ENCODE measurements at places on chromosomes 1 and 21.
A peak's percentile ranks its signal among the peaks of the same experiment; 100 is the strongest.

GRCh38 chr1:206693592-206693991 lies 8.9 kb downstream of the MAPKAPK2 start:
- DNase-seq = no peak
- no peak overlapping the region for H3K4me3 ChIP-seq
- H3K36me3 ChIP-seq = peaks cover 3% of the 10 kb centered on the region
- H3K27ac ChIP-seq = no peak overlapping the region

GRCh38 chr1:53507116-53507820 lies 48.1 kb downstream of the DMRTB1 start:
- peaks cover 2% of the 10 kb centered on the region for H3K27me3 ChIP-seq
- no peaks in the 10 kb centered on the region for H3K36me3 ChIP-seq
- no peak overlapping the region for H3K27ac ChIP-seq
- no peak for DNase-seq
- H3K4me1 ChIP-seq = peaks cover 14% of the 10 kb centered on the region
- no peak overlapping the region for H3K4me3 ChIP-seq

- H3K27me3 ChIP-seq = peaks cover 21% of the 10 kb centered on the region
- H3K4me3 ChIP-seq = peak overlapping the region; percentile 91
- peak; percentile 7 for DNase-seq
- H3K36me3 ChIP-seq = peaks cover 3% of the 10 kb centered on the region
- peaks cover 18% of the 10 kb centered on the region for H3K4me1 ChIP-seq
Observed at GRCh38 chr1:50959303-50959912, 659 bp downstream of the FAF1 start.

GRCh38 chr1:40658751-40659648 lies 6.5 kb downstream of the RIMS3 start:
- H3K36me3 ChIP-seq = no peaks in the 10 kb centered on the region
- no peak for DNase-seq
- peaks cover 42% of the 10 kb centered on the region for H3K4me1 ChIP-seq
- no peak overlapping the region for H3K4me3 ChIP-seq
- no peaks in the 10 kb centered on the region for H3K27me3 ChIP-seq
- H3K27ac ChIP-seq = no peak overlapping the region

DNA sequence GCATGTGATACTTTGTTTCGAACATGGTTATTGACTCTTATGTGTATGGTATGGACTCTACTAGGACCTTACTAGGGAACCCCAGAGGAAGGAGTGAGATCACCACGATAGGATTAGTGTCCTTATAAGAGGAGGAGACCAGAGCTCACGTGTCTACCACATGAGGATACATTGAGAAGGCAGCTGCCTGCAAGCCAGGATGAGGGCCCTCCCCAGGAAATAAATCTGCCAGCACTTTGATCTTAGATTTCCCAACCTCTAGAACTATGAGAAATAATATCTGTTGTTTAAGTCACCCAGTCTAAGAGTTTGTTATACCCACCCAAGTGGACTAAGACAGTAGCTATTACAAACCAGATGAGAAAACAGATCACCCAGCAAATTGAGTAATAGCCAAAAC lies 559.3 kb upstream of the USP24 start:
- H3K36me3 ChIP-seq = peaks cover 15% of the 10 kb centered on the region
- H3K4me1 ChIP-seq = peaks cover 20% of the 10 kb centered on the region
- H3K27ac ChIP-seq = no peak overlapping the region
- DNase-seq = no peak

DNA sequence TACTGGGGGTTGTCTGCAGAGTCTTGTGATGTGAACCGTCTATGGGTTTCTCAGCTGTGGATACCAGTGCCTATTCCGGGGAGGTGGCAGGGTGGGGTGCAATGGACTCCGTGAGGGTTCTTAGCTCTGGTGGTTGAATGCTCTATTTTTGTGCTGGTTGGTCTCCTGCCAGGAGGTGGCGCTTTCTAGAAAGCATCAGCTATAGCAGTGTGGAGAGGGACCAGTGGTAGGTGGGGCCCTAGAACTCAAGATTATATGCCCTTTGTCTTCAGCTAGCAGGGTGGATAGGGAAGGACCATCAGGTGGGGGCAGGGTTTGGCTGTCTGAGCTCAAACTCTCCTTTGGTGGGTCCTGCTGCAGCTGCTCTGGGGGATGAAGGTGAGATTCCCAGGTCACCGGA lies 127.3 kb upstream of the PLD5 start:
- peaks cover 2% of the 10 kb centered on the region for H3K27me3 ChIP-seq
- H3K36me3 ChIP-seq = peaks cover 3% of the 10 kb centered on the region
- no peak overlapping the region for H3K4me3 ChIP-seq
- H3K27ac ChIP-seq = no peak overlapping the region
- H3K4me1 ChIP-seq = peaks cover 12% of the 10 kb centered on the region

- no peak overlapping the region for H3K27ac ChIP-seq
- no peaks in the 10 kb centered on the region for H3K36me3 ChIP-seq
- H3K4me1 ChIP-seq = no peaks in the 10 kb centered on the region
- H3K4me3 ChIP-seq = no peak overlapping the region
Observed at GRCh38 chr1:99469550-99469971, 176.4 kb upstream of the PALMD start.

GRCh38 chr1:192303029-192303428 lies 13.8 kb upstream of the RGS21 start:
- H3K36me3 ChIP-seq = no peaks in the 10 kb centered on the region
- no peaks in the 10 kb centered on the region for H3K4me1 ChIP-seq
- H3K27ac ChIP-seq = no peak overlapping the region

GRCh38 chr1:202105571-202106339 lies 17.0 kb upstream of the GPR37L1 start:
- H3K27me3 ChIP-seq = no peaks in the 10 kb centered on the region
- H3K4me3 ChIP-seq = no peak overlapping the region
- no peaks in the 10 kb centered on the region for H3K36me3 ChIP-seq
- peak overlapping the region; percentile 78 for H3K27ac ChIP-seq
- peak; percentile 33 for DNase-seq

DNA sequence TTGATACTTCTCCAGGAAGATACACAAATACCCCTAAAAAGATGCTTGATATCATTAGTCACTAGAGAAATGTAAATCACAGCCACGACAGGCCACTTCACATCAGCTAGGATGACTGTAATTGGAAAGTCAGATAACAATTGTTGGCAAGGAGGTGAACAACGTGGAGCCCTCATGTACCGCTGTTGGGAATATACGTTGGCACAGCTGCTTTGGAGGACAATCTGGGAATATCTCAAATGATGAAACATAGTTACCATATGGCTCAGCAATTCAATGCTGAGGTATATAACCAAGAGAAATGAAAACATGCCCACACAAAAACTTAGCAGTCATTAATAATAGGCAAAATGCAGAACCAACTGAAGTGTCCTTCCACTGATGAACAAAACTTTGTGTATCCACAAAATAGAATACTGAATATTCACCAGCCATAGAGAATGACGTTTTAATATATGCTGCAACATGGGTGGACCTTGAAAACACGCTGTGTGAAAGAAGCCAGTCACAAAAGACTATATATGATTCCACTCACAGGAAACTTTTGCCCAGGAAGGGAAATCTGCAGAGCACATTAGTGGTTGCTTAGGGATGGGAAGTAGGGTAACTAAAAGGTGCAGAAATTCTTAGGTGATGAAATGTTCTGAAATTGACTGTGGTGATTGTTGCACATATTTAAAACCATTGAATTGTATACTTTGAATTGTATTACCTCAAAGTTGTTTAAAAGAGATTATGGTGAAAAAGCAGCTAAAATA lies 95.4 kb downstream of the AHCTF1 start:
- H3K27me3 ChIP-seq = no peaks in the 10 kb centered on the region
- no peak for DNase-seq
- H3K27ac ChIP-seq = no peak overlapping the region
- peaks cover 3% of the 10 kb centered on the region for H3K4me1 ChIP-seq

GRCh38 chr1:10671090-10671489 lies 125.4 kb downstream of the CASZ1 start:
- peaks cover 2% of the 10 kb centered on the region for H3K27me3 ChIP-seq
- no peak overlapping the region for H3K27ac ChIP-seq
- no peak for DNase-seq
- no peaks in the 10 kb centered on the region for H3K36me3 ChIP-seq
- H3K4me1 ChIP-seq = peaks cover 21% of the 10 kb centered on the region

DNA sequence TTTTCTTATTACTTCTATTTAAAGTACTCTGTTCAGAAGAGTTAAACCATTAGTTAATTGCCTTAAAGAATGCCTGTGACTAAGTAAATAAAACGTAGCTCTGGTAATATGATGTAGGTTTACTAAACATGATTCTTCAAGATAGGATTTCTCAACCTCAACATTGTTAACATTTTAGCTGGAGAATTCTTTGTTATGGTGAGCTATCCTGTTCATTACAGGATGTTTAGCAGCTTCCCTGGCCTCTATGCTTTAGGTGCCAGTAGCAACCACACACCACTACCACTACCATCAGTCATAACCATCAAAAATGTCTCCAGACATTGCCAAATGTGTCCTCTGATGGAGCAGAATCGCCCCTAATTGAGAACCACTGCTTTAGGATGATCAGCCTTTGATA lies 10.7 kb downstream of the RPF1 start:
- H3K4me1 ChIP-seq = no peaks in the 10 kb centered on the region
- no peaks in the 10 kb centered on the region for H3K27me3 ChIP-seq
- no peak overlapping the region for H3K4me3 ChIP-seq
- peaks cover 16% of the 10 kb centered on the region for H3K36me3 ChIP-seq

- H3K27me3 ChIP-seq = no peaks in the 10 kb centered on the region
- H3K36me3 ChIP-seq = no peaks in the 10 kb centered on the region
- peaks cover 20% of the 10 kb centered on the region for H3K4me1 ChIP-seq
- DNase-seq = no peak
Observed at GRCh38 chr1:59292562-59292961, 4.3 kb upstream of the FGGY start.

DNA sequence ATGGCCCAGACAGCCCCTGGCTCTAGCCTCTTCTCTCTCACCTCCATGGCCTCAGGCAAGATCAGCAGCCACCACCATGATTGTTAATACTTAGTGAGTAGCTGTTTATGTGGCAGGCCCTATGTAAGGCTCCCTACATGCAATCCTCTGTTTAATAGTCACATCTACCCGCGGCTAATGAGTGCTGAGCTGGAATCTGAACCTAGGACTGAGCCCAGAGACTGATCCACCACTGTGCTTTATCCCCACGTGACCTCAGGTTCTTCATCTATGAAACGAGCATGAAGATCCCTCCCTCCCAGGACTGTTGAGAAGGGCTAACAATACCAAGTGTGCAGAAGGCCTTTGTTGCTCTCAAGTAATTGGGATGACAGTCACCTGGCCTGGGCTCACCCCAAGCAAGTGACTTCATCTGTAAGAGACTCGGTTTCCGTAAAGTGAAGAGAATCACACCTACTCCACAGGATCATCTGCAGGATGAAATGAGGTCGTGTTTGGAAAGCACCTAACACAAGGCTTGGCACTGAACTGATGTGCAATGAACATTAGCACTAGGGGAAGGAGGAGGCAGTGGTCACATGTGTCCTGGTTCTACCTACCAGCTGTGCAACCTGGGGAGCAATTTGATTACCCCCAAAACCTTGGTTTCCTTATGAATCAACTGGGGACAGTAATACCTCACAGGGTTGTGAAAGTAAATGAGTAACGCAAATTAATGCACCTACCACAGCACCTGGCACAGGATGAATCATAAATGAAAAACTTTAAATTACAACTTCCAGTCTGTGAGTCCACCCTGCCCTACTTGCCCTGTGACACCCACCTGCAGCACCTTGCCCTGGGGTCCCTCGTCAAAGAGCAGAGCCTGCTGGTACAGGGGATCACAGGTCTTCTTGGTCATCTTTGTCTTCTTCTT lies 37.2 kb downstream of the RIMS3 start:
- H3K27ac ChIP-seq = no peak overlapping the region
- H3K4me1 ChIP-seq = peaks cover 4% of the 10 kb centered on the region
- H3K36me3 ChIP-seq = no peaks in the 10 kb centered on the region
- DNase-seq = no peak
- no peaks in the 10 kb centered on the region for H3K27me3 ChIP-seq
- H3K4me3 ChIP-seq = no peak overlapping the region

GRCh38 chr1:33815061-33815460 lies 48.8 kb upstream of the HMGB4 start:
- no peak for DNase-seq
- no peaks in the 10 kb centered on the region for H3K4me1 ChIP-seq
- H3K36me3 ChIP-seq = no peaks in the 10 kb centered on the region
- H3K27ac ChIP-seq = no peak overlapping the region
- H3K27me3 ChIP-seq = peaks cover 22% of the 10 kb centered on the region

DNA sequence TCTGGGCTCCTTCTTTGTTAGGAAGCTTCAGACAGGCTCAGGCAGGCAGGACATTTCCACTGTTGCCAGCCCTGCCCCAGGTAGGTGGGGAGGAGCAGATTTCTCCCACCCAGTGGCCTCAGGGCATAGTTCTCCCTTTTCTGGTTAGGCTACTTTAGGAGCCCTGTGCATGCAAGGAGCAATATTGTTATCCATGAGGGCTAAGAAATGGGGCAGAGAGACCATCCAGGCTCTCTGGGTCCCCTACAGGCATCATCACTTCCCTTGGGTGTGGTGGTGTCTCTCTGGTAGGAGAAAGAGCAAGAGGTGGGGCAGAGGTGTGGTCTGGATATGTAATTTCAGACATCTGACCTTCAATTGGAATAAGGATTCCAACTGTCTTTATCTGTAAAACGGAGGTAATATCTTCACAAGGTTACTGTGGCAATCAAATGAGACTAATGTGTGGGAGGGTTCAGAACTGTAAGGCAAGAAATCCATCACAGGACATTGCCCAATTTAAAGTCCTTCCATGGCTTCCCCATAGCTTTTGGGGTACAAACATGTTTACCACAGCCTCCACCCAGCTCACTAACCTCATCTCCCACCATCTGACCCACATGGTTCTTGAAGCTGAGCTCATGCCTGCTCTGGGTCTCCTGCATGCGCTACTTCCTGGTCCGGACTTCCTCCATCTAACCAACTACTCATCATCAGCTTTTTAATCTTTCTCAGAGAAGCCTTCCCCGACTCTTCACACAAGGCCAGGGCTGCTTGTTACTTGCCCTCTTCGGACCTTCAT lies 26.1 kb downstream of the PCAT6 start:
- H3K27ac ChIP-seq = peak overlapping the region; percentile 63
- H3K36me3 ChIP-seq = no peaks in the 10 kb centered on the region
- peaks cover 39% of the 10 kb centered on the region for H3K4me1 ChIP-seq
- peak overlapping the region; percentile 47 for H3K4me3 ChIP-seq
- no peak for DNase-seq

DNA sequence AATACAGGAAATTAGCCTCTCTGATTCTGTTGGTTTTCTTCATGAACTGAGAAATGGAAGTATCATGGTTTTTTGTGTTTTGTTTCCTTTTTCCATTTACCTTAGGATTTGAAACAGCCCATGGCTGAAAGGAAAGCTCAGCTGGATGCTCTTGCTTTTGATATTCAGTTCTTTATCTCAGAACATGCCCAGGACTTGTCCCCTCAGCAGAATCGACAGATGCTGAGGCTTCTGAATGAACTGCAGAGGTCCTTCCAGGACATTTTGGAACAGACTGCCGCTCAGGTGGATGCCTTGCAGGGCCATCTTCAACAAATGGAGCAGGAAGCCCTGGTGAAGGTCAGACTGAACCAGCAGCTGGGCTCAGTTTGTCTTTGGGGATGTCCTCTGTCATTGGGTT lies 142.4 kb downstream of the MACF1 start:
- H3K36me3 ChIP-seq = peaks cover 23% of the 10 kb centered on the region
- no peak overlapping the region for H3K27ac ChIP-seq
- H3K27me3 ChIP-seq = no peaks in the 10 kb centered on the region
- H3K4me1 ChIP-seq = no peaks in the 10 kb centered on the region
- H3K4me3 ChIP-seq = no peak overlapping the region

GRCh38 chr1:227318853-227319607 lies 738 bp upstream of the CDC42BPA start:
- H3K4me1 ChIP-seq = peaks cover 53% of the 10 kb centered on the region
- no peaks in the 10 kb centered on the region for H3K36me3 ChIP-seq
- DNase-seq = peak; percentile 51
- no peaks in the 10 kb centered on the region for H3K27me3 ChIP-seq
- peak overlapping the region; percentile 95 for H3K27ac ChIP-seq
- peak overlapping the region; percentile 98 for H3K4me3 ChIP-seq

- H3K36me3 ChIP-seq = no peaks in the 10 kb centered on the region
- no peak overlapping the region for H3K4me3 ChIP-seq
- peaks cover 12% of the 10 kb centered on the region for H3K4me1 ChIP-seq
- peaks cover 51% of the 10 kb centered on the region for H3K27me3 ChIP-seq
- no peak for DNase-seq
- no peak overlapping the region for H3K27ac ChIP-seq
Observed at GRCh38 chr1:12067900-12068821, 5.1 kb downstream of the TNFRSF8 start.
